Fibroblast of villous mesenchyme (primary cell): ENCODE measurements at places on chromosomes 1 and 21. TPM values are rescaled to one million over a fixed set of nuclear protein-coding genes. Genes with fewer than 3 reads are reported as not detected.

Gene MEAF6
- 54.8 and 60.9 TPM in 2 replicates for total RNA-seq

Gene C1QA
- total RNA-seq, result not detected in 2 replicates

Gene PYHIN1
- not detected in 2 replicates for total RNA-seq

DNA sequence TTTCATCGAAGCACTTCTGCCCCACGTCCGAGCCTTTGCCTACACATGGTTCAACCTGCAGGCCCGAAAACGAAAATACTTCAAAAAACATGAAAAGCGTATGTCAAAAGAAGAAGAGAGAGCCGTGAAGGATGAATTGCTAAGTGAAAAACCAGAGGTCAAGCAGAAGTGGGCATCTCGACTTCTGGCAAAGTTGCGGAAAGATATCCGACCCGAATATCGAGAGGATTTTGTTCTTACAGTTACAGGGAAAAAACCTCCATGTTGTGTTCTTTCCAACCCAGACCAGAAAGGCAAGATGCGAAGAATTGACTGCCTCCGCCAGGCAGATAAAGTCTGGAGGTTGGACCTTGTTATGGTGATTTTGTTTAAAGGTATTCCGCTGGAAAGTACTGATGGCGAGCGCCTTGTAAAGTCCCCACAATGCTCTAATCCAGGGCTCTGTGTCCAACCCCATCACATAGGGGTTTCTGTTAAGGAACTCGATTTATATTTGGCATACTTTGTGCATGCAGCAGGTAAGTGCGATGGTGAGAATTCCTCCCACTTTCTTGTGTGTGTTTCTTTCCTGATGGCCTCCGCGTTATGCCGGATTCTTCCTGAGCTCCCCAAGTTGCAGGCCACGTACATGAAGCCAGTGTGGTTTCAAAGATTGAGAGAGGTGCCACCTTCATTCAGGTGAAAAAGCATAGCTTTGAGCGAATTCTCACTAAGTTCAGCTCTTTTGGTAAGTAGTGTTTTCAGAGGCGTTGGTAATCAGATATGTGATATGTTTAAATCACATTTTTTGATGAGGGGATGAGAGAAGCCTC lies 6.0 kb downstream of the NFIA start:
- DNase-seq, result no peak

Gene SLC44A3
- total RNA-seq, result 1.7 and 1.9 TPM in 2 replicates

Gene KCNE2
- total RNA-seq, result not detected in 2 replicates

- DNase-seq, result no peak
Observed at GRCh38 chr1:234776876-234777855, 167.2 kb upstream of the IRF2BP2 start.

DNA sequence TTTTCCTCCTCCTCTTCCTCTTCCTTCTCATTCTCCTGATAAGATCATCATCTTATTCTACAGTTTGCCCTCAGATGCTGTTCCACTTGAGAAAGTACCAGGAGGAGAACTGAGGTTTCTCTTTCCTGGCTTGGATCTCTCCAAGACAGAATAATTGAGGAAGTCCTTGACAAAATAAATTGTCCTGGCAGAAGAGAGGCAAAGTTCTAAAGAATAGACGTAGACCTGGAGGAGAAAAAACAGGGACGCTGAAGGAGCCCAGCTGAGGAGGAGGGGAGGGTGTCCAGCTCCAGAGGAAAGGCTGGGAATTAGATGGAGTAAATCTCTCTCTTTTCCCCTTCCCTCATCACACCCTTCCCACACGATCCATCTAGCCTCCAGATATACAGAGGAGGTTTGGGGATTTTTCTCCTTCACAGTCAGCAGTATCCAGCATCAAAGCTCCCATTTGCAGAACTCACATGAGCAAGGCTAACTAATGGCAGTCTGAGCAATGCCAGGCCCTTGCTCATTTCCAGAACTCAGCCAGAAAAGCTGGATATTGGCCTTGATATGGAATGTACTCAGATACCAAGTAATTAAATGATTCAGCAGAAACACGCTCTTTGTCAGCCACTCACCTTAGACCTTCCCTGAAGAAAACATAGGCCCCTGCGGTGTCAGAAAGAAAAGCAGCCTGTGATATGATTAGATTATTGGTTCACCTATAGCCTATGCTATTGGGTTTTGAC lies 5.1 kb upstream of the GNG12 start:
- no peak for DNase-seq

- DNase-seq, result peak; percentile 68
Observed at GRCh38 chr1:70685300-70686286, 274.5 kb downstream of the CTH start.
